Coronary artery (tissue), 2 donors: ENCODE measurements at places on chromosomes 1 and 21.
A peak's percentile ranks its signal among the peaks of the same experiment; 100 is the strongest.

- no peak for DNase-seq
Observed at GRCh38 chr1:14926229-14926628, 227.3 kb upstream of the TMEM51 start.

DNA sequence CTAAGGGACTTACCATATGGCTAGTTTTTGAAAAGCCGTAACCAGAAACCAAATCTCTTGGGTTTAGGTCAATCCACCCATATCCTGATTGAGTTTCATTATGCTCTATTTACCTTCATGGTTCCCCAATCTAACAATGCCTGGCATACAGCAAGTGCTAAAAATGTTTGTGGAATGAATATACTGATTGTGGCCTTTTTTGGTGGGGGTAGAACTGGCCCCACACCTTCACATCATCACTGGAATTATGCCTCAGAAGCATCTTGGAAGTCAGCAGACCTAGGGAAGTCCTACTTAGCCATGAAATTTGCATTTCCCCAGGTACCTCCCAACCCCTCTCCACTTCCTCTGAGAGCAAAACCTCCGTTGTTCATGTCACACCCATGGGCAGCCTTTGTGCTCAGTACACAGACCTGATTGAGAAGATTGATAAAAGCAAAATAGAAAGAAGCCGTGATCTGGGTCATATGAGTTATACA, 17.8 kb upstream of the SLAMF1 start:
- no peak for DNase-seq

GRCh38 chr1:233005156-233005555, 54.7 kb downstream of the NTPCR start:
- DNase-seq: no peak

GRCh38 chr1:26824731-26825130, 1.8 kb upstream of the ZDHHC18 start:
- DNase-seq: no peak

- DNase-seq: no peak
Observed at GRCh38 chr1:205677167-205677566, 3.1 kb downstream of the SLC45A3 start.

DNA sequence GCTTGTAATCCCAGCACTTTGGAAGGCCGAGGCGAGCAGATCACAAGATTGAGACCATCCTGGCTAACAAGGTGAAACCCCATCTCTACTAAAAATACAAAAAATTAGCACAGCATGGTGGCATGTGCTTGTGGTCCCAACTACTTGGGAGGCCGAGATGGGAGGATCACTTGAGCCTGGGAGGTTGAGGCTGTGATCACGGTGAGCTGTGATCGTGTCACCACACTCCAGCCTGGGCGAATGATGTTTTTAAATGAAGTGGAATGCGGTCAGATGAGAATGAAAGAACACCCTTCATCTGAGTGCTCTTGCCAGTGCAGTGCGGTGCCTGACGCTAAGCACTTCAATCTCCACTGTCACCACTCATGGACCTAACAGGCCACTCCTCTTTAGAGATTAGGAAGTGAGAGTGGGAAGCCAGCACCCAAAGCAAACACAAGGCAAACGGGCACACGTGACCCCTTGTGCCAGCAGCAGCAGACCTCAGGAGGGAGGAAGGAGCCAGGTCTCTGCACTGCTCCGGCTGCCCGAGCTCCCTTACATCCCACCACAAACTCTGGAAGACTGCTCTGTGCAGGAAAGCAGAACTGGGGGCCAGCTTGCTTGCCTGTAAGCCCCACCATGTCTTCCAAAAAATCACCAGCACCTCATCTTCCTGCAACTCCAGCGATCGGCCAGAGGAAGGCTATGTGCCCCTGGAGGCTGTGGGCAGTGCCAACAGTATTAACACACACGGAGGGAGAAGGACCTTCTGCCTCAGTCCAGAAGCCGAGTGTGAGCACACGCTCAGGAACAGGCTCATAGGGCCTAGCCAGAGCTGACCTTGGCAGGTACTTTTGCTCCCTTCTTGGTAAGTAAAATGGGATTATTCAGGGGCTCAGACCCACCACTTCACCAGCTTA, 9.7 kb downstream of the CTNNBIP1 start:
- no peak for DNase-seq

GRCh38 chr1:113416496-113416895, 26.2 kb downstream of the MAGI3 start:
- DNase-seq: no peak

- DNase-seq: no peak
Observed at GRCh38 chr1:46474570-46474969, 15.1 kb upstream of the DMBX1 start.

GRCh38 chr1:155694167-155694566, 5.3 kb downstream of the DAP3 start:
- DNase-seq: no peak

DNA sequence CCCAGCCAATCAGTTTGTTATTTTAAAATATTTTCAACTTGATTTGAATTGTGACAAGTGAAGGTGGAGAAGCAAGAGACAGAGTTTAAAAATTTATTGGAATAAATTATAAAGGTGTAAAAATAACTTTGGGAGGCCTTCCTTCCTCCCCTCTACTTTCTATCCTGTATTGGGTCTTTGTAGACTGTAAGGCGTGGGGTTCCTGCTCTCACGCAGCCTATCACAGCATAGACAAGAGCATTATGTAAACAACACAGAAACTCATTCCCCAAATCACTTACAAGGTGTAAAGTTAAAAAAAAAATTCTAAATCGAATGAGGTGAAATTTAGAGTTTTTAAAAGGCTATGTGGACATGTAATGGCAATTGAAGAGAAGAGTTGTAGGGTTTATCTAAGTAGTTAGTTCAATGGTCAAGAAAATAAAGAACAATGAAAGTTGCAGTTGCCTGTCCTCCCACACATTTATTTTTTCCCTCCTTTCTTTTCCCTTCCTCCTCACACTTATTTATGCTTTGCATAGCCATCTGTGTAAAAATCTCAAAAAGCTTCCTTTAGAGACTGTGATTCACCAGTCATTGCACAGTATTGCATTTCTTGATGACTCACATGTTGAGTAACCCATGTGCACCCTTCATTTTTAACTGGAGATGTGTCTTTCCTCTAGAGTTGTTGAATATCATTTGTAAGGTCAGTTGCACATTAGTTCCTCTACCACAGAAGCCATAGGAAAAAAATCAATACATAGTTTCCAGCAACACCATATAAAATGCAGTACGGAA, 242.2 kb downstream of the PTPRC start:
- DNase-seq: no peak

DNA sequence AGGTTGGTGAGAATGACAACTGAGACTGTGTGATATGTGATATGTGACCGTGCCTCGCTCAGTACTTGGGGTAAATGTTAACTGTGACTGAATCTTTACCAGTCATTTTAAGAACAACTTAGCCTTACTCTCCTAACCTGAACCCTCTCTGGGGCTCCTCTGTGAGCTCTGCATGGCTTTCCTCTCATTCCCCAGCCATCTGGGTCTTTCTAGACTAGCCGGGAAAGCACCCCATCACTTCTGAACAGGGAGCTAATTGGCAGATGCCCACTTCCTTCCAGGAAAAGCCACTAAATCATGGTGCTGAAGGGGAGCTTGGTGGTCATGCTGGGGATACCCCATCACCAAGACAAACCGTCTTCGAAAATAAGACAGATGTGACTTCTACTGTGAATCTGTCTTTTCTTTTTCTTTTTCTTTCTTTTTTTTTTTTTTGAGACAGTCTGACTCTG, 16.5 kb upstream of the FOXO6 start:
- peak; percentile 45 for DNase-seq

- no peak for DNase-seq
Observed at GRCh38 chr1:87592156-87592555, 263.5 kb downstream of the LMO4 start.

DNA sequence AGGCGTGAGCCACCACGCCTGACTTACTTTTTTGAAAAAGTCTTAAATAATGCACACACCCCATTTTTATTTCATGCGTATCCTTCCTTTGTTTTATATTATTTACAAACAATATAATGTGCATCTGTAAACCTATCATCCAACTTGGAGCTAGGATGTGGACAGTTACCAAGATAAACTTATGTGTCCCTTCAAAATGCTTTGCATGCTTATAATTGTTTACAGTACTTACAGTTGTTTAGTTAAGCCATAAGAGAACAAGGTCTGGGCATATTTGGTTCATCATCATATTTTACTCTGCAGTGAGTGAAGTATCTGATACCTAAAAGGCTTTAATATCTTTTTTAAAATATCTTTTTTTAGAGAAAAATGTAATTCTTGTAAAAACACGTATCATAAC, 16.1 kb upstream of the HMGN1 start:
- DNase-seq: no peak

DNA sequence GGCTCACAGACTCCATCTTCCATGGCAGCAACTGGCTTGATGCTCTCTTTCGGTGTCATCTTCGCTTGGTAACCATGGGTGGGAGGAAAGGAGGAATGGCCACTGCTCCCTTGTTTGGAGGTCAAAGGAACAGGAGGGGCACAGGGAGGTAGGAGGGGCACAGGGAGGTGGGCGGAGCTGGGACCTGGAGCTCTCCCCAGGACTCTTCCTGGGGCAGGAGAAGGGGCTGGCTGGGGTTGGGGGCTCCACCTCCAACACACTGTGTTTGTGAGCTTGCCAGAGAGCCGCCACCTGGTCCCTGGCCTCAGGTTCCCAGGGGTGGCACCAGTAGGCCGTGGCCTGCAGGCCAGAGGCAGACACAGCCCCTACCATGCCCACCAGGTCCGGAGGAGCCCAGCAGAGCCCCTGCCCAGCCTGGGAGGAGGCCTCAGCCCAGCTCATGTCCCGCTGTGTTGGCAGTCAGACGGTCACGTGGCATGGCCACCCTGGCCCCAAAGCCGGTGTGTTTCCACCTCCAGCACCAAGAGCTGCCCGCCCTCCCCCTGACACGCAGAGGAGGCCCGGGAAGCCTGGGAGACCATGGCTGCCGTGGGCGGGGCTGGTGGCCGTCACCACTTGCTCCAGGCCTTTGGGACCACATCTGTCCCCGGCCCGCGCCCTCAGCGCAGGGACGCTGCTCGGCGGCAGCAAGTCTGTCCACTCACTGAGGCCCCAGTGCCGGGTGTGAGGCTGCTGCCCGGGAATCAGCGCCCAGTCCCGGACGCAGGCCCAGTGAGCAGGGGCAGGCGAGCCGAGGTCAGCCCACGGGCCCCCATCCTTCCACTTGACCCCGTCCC, 73.9 kb downstream of the MORN1 start:
- no peak for DNase-seq

GRCh38 chr1:26785611-26786436, 1.9 kb upstream of the PIGV start:
- no peak for DNase-seq

- DNase-seq: no peak
Observed at GRCh38 chr1:206741142-206741701, 29.4 kb upstream of the IL19 start.

DNA sequence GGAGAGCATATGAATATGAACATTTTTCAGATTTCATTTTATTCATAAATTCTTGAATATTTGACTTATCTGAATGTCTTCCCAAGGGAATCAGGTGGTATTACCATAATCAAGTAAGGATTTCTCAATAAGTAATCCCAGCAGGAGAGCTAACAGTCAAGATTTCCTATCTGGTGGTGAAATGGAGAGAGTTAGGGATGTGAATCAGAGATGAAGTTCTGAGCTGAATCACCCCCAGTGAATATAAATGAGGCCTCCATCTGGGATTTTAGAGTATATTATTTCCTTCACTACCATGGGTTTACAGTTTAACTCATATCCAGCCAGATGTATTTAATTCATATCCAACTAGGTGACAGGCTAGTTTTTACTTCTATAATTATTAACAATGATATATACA, 61.5 kb upstream of the RGS2 start:
- DNase-seq: no peak

- DNase-seq: no peak
Observed at GRCh38 chr21:40680311-40680710, 166.6 kb downstream of the DSCAM start.

- no peak for DNase-seq
Observed at GRCh38 chr1:200146100-200146499, 118.6 kb downstream of the NR5A2 start.
